Amniotic epithelial cell (primary cell): ENCODE measurements at places on chromosomes 11 and 22.

DNA sequence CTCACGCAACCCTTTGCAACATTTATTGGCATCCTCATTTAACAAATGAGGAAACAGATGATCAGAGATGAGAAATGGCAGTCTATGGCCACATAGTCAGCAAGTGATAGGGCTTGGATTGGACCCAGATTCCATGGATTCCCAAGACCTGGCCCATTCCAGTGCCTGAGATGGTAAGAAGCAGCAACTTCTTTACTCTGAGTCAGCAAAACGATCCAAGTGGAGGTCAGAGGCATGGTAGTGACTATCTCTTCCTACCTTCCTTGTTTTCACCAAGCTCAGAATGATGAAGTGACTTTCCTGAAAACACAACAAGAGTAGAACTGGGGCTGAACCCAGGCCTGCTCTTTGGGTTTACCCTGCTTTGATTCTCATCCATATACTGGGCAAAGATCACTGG is 293.1 kb downstream of the TENM4 start:
- DNase-seq: no peak

DNA sequence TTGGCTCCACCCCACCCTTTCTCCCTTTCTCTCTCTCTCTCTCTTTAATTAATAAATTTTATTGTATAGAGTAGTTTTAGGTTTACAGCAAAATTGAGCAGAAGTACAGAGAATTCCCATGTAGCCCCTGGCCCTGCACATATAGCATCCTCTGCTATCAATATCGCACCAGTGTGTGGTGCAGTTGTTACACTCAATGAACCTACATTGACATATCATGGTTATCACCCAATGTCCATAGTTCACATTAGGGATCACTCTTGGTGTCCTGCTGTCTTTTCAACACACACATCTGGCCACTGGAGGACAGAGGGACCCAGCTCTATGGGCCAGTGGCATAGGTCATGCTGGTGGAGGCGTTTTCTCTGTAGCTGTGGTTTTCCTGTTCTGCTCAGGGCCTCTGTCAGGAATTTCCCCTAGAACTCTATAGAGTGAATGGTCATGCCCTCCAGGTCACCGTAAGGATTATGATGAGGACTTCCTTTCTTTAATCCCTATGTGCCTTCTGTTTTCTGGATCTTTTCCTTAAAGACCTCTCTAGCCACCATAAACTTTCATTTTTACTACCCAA is 98.2 kb upstream of the NAV2 start:
- no peak for DNase-seq

DNA sequence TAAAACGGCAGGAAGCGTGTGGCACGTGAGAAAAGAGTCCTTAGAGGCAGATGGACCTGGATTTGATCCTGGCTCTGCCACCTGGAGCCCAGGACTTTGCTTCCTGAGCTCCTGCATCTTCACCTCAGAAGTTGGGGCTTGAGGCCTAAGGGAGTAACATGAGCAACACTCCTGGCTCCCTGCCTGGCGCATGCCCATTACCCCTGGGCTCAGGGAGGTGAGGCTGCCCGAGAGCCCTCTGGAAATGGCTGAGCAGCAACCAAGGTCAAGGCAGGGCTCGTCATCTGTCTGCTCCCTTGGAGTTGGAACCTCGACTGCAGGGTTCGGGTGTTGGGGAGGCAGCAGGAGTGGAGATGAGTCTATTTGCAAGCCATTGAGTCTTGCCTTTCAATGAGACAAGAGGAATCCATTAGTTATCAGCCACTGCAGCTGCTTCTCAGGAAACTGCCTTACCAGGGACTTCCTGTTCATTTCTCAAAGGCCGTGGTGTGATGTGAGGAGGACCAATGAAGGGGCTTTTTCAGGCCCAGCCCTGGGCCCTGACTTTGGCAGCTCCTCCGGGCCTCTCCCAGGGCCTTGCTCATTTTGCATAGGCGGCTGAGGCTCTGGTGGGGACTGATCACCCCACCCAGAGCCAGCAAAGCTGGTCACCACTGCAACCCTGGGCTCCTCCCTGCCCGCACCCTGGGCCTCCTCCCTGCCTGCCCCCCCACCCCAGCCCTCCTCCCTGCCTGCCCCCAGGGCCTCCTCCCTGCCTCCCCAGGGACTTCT is 6.4 kb downstream of the FADS2 start:
- DNase-seq: peak; percentile 74

DNA sequence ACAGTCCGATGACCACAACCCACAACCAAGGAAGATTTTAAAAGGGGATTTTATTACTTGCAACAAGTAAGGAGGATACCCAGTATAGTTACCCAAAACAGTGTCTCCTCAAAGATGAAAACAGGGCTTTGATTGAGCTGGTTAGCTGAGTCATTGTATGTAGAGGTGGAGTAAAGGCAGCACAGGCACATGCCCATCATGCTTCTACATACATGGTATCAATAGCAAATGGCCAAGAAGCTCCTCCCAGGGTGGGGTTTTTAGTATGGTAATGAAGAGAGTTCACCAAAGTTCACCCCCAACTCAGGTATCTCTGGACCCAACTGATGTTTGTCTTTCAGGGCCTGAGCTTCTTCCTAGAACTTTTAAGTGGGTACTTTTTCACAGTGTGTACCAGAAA is 157.1 kb upstream of the CEP126 start:
- DNase-seq: no peak

DNA sequence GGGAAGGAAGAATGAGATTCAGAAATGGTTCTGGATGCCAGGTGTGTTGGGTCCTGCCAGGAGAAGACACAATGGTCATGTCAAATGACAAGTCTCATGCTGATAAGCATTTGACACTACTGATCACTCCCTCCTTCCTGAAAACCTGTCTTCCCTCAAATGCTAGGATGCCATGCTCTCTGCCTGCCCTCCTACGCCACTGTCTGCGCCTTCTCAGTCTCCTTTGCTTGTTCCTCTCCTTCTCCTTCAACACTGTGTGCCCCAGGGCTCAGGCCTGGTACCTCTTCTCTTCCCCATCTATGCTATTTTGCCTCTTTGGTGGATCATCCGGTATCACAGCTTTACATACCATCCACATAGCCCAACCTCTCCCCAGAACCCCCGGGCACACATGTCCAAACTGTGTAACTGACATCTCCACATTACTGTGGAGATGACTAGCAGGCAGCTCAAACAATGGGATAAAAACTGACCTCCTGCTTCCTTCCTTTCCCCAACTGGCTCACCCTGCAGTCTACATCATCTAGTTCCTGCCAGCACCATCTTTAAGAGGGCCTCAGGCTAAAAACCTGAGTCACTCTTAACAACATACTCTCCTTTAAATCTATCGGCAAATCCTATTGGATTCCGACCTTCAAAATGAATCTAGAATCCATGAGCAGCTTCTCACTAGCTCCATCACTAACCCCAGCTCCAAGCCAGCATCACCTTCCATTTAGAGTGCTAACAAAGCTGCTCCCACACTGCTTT is 8.2 kb downstream of the AP1B1 start:
- no peak for DNase-seq

GRCh38 chr11:122287401-122287800 is 171.4 kb upstream of the BLID start:
- DNase-seq: no peak

- peak; percentile 52 for DNase-seq
These were observed 396 bp upstream of the CFAP300 start for GRCh38 chr11:102046841-102047240.

DNA sequence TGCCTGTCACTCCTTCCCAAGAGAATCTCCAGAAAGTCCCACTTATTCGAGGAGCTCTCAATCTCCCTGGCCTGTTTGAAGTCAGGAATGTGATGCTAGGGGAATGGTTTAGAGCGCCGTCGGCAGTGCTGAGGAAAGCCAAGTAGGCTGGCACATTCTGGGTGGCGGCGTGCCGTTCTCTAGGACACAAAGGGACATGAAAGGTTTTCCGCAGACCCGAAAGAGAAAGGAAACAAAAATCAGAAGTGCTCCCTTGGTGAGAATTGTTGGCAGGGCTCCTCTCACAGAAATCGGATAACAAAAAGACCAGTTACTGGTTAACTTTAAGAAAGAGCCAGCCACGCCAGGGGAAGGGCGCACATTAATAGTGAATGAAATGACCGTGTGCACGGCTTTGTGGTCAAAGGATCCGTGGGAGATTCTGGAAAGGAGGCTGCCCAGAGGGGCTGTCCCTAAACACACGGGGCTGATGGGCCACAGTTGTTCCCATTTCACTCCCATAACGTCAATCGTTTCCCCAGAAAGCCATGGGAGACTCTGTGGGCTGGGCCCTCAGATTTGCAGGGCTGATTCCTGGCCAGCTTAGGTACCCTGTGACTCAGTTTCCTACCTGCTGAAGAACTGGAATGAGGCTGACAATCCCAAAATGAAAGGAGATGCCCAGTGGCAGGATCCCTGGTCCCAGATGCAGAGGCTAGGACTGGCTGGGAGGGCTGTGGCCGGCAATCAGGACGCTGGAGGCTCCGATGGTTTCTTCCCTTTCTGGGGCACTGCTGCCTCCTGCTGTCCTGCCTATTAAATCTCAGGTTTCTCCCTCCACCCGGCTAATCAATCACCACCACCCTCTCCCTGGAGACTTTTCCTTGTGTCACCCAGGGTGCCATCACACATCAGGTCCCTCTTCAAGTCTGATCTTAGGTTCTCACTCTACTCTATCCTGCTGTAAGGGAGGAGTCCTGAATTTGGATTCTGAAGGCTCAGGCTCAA is 82.3 kb downstream of the RCN1 start:
- peak; percentile 44 for DNase-seq

- DNase-seq: no peak
These were observed 14.0 kb upstream of the OAF start for GRCh38 chr11:120196826-120197225.

DNA sequence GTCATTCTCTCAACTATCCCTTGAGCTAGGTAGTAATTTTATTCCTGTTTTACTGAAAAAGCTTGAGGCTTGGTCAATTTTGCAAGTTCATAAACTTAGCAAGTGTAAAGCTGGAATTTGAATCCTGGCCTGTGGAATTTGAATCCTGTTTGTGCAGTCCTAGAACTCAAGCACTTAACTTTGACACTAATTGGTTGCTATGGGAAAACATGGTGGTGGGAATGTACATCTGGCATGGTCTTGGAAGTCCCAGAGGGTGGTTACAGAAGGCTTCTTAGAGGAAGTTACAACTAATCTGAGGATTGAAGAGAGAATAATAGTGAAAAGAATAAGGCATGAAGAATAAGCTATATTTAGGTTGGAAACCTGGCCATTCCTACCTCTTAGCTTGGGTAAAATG is 66.5 kb upstream of the LIN7C start:
- DNase-seq: no peak

DNA sequence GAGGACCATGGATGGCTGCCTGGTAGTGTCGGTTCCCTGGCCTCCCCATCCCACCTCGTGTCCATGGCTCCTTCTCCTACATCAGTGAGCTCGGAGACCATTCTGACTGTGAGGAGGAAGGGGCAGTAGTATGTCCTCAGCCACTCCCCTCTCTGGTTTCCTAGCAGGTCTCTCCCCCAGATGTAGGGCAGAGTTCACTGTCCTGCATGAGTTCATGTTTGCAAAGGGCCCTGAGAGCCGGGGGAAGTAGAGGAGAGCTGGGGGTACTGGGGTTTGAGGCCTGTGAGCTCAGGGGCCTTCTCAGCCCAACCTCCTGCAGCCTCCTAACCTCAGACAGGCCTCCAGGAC is 18.4 kb upstream of the ST3GAL4 start:
- no peak for DNase-seq
